Hair follicular keratinocyte (primary cell): ENCODE measurements at places on chromosomes 1 and 21. TPM values are rescaled to one million over a fixed set of nuclear protein-coding genes. Genes with fewer than 3 reads are reported as not detected.

Gene GUCA2A
- not detected in 2 replicates for total RNA-seq

Gene CFAP74
- not detected in 2 replicates for total RNA-seq

Gene AMY1C
- total RNA-seq, result not detected in 2 replicates

Gene CYP2J2
- 2.4 and 3.5 TPM in 2 replicates for total RNA-seq

Gene ACTA1
- not detected in 2 replicates for total RNA-seq

Gene RHOU
- total RNA-seq, result 0.04 and 0.23 TPM in 2 replicates

Gene HCN3
- 0.38 and 0.55 TPM in 2 replicates for total RNA-seq

Gene LRRC7
- total RNA-seq, result not detected in 2 replicates

Gene ACTL8
- not detected in 2 replicates for total RNA-seq

Gene CENPF
- total RNA-seq, result 24.6 and 37.5 TPM in 2 replicates

Gene ANKRD34A
- total RNA-seq, result 0.49 and 0.70 TPM in 2 replicates

Gene ESPN
- total RNA-seq, result 0.84 and 4.3 TPM in 2 replicates

Gene FYB2
- 0.08 TPM in 1 of 2 replicates, not detected in the other for total RNA-seq

Gene TMEM125
- 3.0 and 4.3 TPM in 2 replicates for total RNA-seq

Gene CELA3A
- not detected in 2 replicates for total RNA-seq

Gene AIRE
- total RNA-seq, result not detected in 2 replicates

Gene C1orf105
- not detected in 2 replicates for total RNA-seq

Gene RNF186
- total RNA-seq, result not detected in 2 replicates

Gene FCRL6
- total RNA-seq, result not detected in 2 replicates
